ENCODE measurements at places on chromosomes 4 and X.

- peak; percentile 6 for DNase-seq
Observed at GRCh38 chr4:87093443-87094123, 126.8 kb downstream of the KLHL8 start.

DNA sequence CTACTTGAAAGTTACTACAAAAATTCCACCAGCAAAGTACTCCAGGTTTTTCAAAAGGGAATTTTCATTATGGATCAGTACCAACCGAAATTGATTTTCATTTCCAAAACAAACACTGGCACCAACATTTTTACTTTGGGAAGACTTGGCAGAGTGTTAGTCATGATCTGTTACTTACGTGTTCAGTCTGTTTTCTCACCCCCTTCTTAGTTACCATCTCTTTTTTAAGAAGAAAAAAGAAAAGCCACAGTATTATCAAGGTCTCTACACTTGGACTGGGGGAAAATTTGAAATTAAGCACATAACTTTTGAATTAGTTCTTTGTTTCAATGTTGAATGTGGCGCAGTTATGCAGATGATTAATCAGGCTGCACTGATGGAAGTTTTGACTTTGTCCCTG lies 27.5 kb downstream of the RBBP7 start:
- DNase-seq = no peak

- no peak for DNase-seq
Observed at GRCh38 chr4:7193030-7193958, 956 bp downstream of the SORCS2 start.

- no peak for DNase-seq
Observed at GRCh38 chr4:128818442-128818841, 8.9 kb downstream of the JADE1 start.

DNA sequence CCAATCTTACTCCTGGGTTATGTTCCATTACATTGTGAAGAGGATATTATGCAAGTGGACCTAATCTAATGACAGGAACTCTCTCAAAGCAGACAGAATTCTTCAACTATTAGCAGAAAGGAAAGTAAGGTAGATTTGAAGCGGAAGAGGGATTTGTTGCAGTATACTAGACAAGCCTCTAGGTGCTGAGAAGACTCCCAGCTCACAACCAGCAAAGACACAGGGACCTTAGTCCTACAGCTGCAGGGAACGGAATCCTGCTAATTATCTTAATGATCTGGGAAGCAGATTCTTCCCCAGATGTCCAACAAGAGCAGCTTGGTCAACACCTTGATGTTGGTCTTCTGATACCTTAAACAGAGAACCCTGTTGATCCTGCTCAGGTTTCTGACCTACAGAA lies 73.6 kb downstream of the STK32B start:
- DNase-seq = no peak

GRCh38 chr4:18691431-18692200 lies 670.1 kb upstream of the LCORL start:
- DNase-seq = no peak

GRCh38 chrX:39324233-39324930 lies 523.1 kb downstream of the MID1IP1 start:
- DNase-seq = no peak

GRCh38 chrX:96464880-96465558 lies 219.6 kb upstream of the DIAPH2 start:
- DNase-seq = no peak

DNA sequence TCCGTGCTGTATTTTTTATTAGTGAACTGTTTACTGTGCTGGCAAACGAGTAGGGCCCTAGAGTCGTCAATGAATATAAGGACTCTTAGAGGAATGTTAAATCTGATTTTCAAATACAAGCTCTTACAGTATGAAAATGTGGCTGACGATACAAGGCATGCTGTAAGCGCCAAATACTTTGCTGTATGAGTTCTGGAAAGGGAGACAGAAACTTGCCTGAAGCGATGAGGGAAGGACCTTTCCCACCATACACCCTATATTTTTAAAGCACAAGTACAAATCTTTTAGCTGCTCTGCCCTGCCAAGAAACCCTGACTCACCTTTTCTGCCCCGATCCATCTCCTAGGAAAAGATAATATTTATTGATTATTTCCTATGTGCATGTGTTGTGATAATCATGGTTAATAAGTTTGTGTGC lies 15.7 kb upstream of the RUFY3 start:
- no peak for DNase-seq

DNA sequence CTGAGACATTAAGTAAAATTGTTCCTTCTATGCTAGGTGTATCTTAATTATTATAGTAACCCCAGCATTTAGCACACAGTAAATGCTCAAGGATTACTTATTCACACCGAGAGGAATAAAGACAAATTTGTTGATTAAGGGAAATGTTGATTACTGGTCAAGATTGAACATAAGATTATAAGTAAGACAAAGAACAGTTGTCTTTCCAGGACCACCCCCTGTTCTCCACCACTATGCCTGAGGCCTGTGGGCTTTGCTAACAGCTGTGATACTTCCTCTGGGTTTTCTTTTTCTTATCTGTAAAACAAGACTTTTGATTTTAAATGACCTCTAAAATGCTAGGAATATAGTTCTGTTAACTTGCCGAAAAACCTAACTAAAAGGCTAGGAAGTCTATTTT lies 128.0 kb downstream of the DCLK2 start:
- DNase-seq = no peak

- DNase-seq = no peak
Observed at GRCh38 chr4:144565527-144566195, 80.3 kb upstream of the HHIP start.

DNA sequence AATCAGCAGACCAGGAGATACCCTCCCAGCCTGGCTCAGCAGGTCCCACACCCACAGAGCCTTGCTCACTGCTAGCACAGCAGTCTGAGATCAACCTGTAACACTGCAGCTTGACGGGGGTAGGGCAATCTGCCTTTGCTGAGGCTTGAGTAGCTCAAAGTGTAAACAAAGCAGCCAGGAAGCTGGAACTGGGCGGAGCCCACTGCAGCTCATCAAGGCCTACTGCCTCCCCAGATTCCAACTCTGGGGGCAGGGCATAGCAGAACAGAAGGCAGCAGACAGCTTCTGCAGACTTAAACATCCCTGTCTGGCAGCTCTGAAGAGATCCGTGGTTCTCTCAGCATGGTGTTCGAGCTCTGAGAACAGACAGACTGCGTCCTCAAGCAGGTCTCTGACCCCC lies 15.1 kb upstream of the GABRA2 start:
- no peak for DNase-seq

GRCh38 chr4:19540859-19541540 lies 710.7 kb upstream of the SLIT2 start:
- DNase-seq = no peak

- no peak for DNase-seq
Observed at GRCh38 chrX:1178580-1179057, 33.8 kb downstream of the CRLF2 start.

DNA sequence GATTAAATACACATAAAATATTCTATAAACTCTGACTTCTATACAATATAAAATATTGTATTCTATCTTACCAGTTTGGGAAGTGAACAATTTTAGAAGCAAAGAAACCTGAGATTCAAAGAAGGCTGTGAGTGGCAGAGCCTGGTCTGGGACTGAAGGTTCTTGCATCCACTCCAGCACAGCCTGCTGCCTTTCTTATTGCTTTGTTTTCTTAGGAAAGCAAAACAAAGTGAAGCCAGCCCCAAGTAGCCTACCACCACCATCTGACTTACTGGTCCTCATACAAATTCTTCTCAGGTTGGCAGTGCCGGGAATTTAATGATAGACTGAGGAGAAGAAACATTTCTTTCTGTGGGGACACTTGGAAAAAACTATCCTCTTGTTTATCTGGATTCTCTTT lies 129.7 kb upstream of the SMAD1 start:
- DNase-seq = no peak

- no peak for DNase-seq
Observed at GRCh38 chr4:183637461-183637860, 21.5 kb downstream of the RWDD4 start.

DNA sequence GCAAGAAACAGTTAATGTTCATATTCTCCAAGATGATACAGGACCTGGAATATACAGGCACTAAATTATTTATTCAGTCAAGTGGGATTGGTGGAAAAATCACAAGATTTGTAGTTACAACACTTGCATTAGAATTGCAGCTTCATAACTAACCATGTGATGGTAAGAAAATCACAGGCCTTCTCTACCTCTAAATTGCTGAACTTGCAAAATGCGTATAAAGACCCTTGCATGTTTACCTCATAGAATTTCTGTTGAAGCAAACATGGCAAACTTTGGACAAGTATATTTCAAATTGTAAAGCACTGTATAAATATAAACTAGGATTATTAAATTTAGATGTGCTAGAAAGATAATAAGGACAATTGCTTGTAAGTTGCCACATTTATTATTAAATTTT lies 215.1 kb downstream of the TMA16 start:
- DNase-seq = no peak

- no peak for DNase-seq
Observed at GRCh38 chr4:137408527-137409177, 123.6 kb downstream of the PCDH18 start.

DNA sequence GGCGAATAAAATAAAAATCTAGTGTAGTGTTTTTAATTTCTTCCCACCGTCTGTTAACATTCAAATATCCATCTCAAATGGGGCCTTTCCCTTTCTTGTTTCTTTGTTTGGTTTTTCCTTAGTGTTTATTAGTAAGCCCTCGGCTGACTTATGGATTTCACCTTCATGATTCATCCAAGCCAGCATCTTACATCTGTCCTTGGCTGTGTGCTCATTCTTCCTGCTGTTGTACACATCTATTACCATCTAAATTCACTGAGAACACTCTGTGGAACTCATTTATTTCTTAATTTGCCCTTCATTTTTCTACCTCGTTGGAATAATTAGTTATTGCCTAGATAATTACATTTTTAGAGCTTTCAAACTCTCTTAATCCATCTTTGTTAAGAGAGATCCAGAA lies 84.9 kb downstream of the SPCS3 start:
- no peak for DNase-seq

- DNase-seq = no peak
Observed at GRCh38 chrX:153305972-153306371, 15.6 kb downstream of the PNMA6F start.

GRCh38 chrX:129984111-129984958 lies 1.9 kb downstream of the BCORL1 start:
- no peak for DNase-seq

GRCh38 chr4:162151386-162151785 lies 12.4 kb downstream of the FSTL5 start:
- no peak for DNase-seq

DNA sequence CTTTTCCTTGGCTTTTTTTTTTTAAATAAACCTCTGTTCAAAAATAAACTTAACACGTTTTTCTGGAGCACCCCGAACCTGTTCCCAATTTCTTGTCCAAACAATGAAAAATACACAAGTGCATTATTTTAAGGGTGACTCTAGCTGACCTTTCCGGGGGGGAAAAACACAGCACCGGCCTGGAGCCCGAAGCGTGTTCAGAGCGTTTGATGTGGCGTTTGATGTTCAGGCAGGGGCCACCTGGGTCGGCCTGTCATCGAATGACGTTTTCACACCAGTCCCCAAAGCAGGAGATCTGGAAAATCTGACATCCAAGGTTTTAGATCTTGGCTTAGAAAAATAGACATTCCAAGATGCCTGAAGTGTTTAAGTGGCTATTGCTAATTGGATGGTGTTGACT lies 282.1 kb downstream of the SHOX start:
- no peak for DNase-seq

DNA sequence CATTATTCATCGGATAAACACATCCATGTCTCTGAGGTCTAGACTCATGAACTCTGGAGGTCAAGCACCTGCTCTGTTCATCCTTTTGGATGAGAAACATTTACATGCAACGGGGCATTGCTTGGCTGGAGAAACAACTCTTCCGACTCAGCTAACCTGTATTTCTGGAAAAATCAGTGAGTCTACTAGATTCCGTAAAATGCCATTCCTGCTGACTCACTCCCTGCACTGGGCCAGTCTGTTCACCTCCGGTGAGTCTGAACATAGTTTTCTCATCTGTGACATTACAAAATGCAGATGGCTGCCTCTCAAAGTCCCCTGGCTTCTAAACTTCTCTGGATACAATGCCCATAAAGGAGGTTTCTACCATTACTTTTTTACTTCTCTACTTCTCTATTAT lies 185.7 kb upstream of the HS3ST1 start:
- DNase-seq = no peak

- no peak for DNase-seq
Observed at GRCh38 chrX:20378233-20378920, 111.7 kb upstream of the RPS6KA3 start.

- no peak for DNase-seq
Observed at GRCh38 chr4:59938166-59938565, 1262.0 kb upstream of the ADGRL3 start.

- DNase-seq = no peak
Observed at GRCh38 chr4:120568731-120569130, 353.8 kb downstream of the PRDM5 start.

GRCh38 chr4:152605031-152605430 lies 69.1 kb upstream of the FBXW7 start:
- no peak for DNase-seq

GRCh38 chr4:123418351-123418931 lies 21.8 kb downstream of the SPRY1 start:
- DNase-seq = no peak

GRCh38 chr4:132344924-132345828 lies 803.9 kb upstream of the PCDH10 start:
- DNase-seq = no peak

DNA sequence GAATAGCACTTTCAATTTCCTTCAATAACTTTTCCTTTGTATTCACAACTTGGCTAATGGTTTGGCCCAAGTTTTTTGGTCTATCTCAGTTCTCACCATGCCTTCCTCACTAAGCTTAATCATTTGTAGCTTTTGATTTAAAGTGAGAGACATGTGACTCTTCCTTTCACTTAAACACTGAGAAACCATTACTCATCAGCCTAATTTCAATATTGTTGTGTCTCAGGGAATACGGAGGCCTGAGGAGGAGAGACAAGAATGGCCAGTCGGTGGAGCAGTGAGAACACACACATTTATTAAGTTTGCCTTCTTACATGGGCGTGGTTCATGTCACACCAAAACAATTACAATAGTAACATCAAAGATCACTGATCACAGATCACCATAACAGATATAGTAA lies 56.7 kb downstream of the TSPAN5 start:
- DNase-seq = no peak

DNA sequence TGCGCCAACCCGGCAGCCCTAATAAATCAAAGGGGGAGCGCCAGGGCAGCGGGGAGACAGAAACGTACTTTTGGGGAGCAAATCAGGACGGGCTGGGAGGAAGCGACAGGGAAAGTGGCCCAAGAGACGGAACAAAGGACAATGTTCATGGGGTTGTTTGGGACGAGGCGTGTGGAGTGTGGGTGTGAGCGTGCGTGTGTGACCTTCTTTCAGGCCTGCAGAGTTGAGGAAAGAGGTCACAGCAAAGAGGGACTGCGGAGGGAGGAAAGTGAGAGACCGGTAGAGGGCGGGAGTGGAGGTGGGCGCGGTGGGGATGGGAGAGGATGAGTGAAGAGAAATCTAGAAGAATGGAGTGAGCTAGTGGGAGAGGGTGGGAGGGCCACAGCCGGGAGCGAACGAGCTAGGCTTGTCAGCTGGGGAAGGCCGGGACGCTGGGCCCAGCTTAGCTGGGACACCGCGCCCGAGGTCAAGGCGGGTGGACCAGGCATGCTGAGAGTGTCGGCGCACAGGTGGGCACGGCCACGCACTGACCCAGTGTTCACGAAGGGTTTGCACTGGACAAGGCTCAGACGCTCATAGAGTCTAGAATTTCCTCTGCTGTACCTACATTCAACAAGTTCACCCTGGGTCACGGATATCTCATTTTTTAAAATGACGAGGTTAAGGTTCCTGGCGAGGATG lies 14.7 kb upstream of the PITX2 start:
- DNase-seq = no peak
